ENCODE measurements at places on chromosomes 1 and 21.
A peak's percentile ranks its signal among the peaks of the same experiment; 100 is the strongest.

- DNase-seq = no peak
Observed at GRCh38 chr1:157154940-157155514, 16.8 kb upstream of the ETV3 start.

DNA sequence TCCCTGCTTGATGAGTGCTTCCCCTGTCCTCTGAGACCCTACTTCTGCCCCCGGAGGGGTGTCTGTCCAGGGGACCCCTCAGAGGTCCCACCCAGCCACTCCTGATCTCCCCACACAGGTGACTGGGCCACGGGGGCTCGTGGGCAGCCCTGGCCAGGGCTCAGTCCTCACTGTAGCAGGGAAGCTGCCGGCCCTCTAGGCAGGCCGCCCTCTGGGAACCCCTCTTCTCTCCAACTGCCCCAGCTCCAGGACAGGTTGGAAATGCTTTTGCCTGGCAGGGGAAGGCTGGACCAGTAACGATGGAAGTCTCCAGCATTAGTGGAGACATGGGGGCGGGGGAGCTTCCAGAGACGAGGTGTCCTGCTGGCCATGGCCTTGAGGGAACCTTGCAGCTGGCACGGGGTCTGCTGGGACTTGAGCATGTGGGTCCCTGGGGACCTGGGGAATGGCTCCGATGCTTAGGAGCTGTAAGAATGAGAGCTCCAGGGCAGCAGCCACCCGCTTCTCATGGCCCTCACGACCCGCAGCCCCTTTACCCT, 3.1 kb upstream of the FNDC10 start:
- no peak for DNase-seq

DNA sequence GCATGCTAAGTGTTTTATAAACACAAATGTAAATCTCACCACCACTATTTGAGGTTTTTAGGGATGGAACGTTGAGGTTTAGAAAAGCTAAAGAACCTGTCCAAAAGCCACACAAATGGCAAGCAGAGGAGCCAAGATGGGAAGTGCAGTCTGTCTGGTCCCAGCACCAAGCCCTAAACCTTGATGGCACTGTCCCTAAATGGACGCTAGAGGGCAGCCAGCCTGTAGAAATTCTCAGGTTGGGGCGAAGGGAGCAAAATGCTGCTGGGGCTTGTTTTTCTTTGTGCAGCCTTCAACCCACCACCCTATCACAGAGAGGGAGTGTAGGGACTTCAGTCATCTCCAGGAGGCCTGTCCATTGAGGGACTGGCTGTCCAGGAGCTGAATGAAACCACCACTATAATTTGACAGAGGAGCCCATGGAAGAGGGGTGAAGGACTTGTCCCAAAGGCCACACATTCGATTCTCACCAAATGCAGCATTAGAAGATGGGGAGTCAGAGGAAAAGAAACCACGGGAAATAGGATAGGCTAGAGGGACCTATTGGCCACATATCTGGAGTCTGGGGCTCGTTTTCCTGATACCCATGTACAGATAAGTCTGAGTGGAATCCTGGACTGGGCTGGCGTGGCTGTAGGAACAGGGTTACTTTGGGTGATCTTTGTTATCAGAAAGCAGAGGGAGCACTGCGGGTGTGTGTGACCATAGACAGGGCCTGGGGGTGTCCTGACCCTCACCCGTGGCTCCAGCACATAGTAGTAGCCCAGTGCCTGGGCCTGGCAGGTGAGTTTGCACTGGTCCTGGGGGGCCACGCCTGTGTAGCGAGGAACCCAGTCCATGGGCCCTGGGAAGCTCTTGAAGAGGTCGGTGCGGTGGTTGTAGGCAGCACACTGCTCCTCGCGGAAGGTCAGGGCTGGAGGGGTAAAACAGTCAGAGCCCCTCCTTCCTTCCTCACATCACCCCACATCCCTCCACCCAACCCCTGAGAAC, 6.1 kb downstream of the ADAMTS4 start:
- peak; percentile 79 for DNase-seq

GRCh38 chr1:119318466-119319309, 49.9 kb upstream of the HAO2 start:
- DNase-seq = no peak

GRCh38 chr1:17688217-17688810, 66.8 kb upstream of the ACTL8 start:
- DNase-seq = no peak

DNA sequence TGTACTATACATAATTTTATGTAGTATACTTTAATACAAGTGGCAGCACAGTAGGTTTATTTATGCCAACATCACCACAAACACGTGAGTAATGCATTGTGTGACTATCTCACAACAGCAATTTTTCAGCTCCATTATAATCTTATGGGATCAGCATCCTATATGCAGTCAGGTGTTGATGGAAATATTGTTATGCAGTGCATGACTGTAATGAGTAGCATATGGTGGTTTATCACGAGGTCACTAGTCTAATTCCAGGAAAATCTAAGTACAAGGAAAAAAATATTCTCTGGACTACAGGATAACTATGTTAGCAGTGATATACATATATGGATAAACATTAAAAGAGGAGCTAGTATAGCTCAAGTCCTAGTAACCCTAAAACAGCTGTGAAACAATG, 69.0 kb downstream of the ATP1B1 start:
- no peak for DNase-seq

DNA sequence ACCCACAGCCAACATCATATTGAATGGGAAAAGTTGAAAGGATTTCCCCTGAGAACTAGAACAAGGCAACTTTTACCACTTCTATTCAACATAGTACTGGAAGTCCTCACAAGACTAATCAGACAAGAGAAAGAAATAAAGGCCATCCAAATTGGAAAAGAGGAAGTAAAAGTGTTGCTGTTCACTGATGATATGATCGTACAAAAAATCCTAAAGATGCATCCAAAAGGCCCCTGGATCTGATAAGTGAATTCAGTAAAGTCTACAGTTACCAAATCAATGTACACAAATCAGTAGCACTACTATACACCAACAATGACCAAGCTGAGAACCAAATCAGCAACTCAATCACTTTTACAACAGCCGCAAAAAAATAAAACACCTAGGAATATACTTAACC, 28.3 kb downstream of the RAB3GAP2 start:
- no peak for DNase-seq

DNA sequence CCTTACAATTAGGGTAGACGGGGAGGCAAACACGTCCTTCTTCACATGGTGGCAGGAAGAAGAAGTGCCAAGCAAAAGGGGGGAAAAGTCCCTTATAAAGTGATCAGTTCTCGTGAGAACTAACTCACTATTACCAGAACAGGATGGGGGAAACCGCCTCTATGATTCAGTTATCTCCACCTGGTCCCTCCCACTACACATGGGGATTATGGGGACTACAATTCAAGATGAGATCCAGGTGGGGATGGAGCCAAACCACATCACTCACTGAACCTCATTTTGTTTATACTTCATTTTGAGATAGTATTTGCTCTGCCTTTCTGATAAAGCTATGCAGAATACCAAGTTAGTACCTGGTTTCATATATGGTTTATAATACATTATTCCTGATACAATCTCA, 26.5 kb downstream of the APP start:
- no peak for DNase-seq
